ENCODE measurements at places on chromosomes 5 and 9.

- no peak for DNase-seq
Observed at GRCh38 chr5:39494107-39494510, 69.3 kb upstream of the DAB2 start.

DNA sequence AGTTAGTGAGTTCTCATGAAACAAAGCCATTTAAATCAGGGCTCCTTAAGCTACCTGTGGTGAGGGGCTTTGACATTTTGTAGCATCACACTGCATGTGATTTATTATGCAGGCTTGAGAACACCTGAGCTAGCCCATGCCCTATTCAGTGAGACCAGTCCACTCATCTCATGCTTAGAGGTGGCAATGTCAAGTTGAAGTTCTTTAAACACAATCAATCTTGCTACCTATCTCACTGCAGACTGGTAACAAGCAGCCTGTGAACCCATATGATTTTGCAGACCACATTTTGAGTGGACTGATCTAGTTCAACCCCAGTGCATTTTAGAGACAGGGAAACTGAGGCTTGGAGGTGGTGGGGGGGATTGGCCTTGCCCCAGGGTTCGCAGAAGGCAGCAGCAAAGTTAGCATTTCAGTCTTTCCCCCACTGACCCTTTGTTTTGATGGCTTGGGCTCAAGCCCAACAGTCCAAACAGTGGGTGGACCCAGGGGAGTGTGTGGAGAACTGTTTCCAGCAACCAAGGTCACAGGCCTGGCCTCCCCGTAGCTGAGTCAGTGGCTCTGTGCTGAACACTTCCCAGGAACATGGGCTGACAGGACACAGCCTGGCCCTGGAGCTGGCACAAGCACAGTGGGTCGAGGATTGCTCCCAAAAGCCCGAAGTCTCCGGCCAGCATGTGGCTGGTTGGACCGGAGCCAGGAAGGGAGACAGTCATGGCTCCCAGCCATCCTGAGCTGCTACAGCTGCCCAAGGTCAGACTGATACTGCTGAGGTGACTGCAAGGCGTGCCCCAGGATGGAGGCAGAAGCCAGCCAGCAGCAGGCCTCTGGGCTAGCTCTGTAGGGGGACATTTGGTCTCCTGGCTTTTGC, 95.3 kb downstream of the RGS3 start:
- DNase-seq, result no peak

GRCh38 chr9:129623331-129623730, 2.4 kb upstream of the C9orf50 start:
- DNase-seq, result no peak

GRCh38 chr9:36745977-36746376, 173.3 kb downstream of the MELK start:
- DNase-seq, result no peak

DNA sequence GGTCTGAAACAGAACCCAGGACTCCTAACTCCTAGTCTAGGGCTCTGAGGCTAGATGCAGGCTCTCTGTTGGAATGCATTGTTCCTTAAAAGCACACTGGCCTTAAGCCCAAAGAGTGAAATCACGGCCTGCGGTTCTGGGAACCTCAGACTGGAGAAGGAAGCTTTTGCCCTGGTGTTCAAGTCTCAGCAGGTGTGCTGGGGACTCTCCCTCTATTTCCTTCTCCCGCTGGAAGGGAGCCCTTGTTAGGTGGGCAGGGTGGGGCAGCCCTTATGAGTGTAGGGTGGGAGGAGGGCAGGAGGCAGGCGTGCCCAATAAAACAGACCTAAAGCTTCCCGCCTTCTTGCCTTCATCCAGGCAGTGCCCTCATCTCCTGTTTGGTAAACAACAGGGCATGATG, 1.8 kb upstream of the PPARGC1B start:
- no peak for DNase-seq

GRCh38 chr5:13921578-13921977, 22.9 kb downstream of the DNAH5 start:
- DNase-seq, result no peak

DNA sequence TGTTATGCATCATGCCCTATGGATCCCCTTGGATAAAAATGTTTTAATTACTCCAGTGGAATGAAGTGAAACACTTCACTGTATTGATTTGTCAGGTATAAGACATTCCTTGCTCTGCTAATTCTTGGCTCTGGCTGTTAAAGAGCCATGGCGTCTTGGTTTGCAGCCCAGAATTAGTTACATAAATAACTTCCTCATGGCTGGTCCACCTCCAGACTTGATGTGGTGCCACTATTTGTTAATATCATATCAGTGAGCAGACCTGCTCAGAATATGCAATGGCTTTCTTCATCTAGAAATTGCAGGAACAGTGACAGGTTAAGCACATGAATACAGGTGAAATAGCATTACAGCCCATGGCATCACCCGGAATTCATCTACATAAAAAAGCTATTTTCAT, 446.9 kb upstream of the GRIN3A start:
- DNase-seq, result no peak

- DNase-seq, result no peak
Observed at GRCh38 chr9:114454652-114455051, 50.6 kb downstream of the WHRN start.

GRCh38 chr9:77864211-77864889, 167.3 kb downstream of the GNAQ start:
- DNase-seq, result no peak

GRCh38 chr9:15306068-15306756, 804 bp downstream of the TTC39B start:
- no peak for DNase-seq

- no peak for DNase-seq
Observed at GRCh38 chr9:113583511-113584427, 120.2 kb downstream of the RGS3 start.

DNA sequence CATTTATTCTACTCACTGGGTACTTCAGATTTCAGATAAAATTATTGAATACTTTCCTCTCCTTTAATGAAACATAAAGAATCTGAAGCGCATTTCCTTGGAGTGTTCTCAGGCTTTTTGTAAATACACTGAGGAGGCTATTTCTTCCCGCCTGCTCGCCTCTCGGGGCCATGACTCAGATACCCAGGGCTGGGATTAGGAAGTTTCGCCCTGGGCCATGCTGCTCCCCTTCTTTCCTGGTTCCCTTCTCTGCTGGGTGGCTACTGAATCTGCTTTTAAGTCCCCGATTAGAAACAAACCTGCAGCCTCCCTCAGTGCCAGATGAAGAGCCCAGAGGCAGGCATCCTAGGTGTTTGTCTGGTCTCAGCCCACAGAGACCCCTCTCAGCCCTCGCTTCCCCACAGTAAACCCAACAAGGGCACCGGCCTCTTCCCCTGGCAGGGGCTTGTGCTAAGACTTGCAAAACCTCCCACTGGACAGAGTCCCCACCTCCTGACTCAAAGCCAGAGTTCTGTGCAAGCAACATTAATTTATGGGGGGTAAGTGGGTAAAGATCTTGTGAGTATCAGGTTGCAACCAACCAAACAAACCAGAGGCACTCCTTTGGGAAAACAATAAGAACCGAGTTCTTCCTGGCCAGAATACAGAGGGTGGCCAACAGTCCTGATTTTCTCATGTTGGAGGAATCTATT, 30.7 kb upstream of the IRX1 start:
- DNase-seq, result no peak

DNA sequence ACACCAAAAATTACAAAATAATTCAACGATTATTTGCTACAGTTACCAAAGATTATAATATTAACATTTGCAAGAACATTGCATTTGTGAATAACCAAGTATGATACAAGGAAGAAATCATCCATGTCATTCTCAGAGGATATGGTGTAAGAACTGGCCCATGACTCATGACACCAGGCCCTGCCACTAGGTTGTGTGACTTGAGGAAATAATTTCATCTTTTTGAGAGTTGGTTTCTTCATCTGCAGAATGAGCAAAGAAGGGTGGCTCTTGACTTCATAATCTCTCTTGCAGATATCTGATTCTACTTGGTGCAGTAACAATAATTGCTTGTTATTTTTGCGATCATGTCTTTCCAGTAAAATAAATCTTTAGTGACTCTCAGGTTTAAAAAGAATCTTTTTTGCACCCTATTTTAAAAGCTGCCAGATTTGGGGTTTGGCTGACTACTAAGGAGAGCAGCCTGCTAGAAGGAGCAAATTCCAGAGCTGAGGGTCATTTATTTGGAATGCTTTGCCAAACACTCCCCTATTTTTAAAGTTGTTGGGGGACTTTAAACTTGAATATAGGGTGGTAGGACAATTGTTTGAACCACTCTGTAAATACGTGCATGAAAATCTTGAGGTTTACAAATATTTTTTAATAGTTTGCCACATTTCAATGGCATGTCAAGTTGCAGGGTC, 23.5 kb downstream of the ITGA1 start:
- DNase-seq, result no peak

GRCh38 chr9:135924628-135925338, 17.4 kb upstream of the CAMSAP1 start:
- no peak for DNase-seq

DNA sequence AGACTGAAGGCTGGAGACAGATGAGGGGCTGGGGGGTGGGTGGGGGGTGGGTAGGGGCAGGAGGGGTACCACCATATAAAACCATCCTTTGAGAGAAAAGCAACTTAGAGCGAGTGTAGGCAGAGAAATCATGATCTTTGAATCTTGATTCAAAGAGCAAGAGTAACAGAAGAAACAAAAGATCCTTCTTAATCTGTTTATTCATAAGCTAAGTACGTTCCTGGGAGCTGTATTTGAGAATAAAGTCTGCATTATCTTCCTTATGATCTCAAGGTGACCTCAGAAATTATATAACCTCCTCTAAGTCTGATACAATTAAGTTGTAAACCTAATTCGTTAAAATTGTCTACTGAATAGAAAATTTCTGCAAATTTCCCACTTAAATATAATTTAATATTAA, 558.8 kb downstream of the NR2F1-AS1 start:
- no peak for DNase-seq

DNA sequence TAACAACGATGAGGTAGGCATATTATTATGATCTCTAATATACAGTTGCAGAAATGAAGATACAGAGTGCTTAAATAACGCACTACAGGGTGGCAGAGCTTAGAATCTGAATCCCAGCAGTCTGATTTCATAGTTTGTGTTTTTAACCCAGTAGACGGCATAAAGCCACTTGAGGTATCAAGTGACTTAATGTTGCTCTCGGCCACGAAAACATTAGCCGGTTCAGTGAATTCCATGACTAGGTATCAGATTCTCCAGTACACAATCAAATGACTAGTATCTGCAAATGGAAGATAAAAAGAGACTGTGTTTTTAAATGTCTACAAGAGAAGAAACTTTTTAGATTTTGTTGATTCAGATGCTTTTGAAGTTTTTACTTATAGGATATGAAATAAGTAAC, 24.8 kb downstream of the SMC2 start:
- no peak for DNase-seq

DNA sequence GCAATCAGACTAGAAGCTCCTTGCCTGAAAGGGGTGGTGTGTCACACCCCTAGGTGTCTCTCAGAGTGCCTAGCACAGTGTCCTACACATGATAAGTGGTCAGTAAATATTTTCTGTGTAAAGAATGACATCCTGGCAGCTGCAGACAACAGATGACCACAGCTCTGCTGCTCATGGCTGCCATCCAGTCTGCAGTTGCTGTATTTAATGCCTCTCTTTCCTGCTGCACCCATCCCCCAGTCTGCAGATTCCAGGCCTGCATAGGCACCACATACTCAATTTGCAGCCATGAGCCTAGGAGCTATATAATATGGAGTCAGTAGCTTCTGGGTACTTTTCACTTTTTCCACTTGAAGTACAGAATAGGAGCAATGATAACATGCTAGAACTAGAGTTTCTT, 94.9 kb upstream of the NR4A3 start:
- no peak for DNase-seq

DNA sequence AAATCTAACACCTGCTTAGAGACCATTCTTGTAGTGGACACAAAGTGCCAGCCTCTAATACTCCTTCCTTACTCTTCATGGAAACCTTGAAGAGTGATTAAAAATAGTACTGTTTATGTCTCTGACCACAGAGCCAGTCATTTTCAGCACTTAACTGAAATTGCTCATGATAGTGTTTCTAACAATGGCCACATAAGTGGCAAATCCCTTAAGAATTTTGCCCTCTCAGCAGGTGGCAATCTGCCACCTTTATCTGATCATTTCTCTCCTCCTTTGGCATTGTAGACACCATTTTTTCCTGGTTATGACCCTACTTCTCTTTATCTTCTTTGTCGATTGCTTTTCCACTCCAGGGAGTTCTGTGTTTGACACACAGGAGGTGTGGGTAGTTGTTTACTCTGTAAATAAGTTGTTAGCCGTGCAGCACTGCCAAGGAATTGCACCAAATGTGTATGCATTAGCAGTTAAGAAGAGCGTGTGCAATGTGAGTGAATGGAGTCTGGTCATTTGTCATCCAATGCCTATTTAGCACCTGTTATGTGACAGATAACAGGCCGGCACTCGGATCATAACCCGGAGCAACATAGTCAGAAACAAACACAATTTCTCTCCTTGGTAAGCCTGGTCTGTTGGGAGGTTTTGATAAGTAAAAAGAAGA, 36.8 kb upstream of the STARD4 start:
- no peak for DNase-seq

DNA sequence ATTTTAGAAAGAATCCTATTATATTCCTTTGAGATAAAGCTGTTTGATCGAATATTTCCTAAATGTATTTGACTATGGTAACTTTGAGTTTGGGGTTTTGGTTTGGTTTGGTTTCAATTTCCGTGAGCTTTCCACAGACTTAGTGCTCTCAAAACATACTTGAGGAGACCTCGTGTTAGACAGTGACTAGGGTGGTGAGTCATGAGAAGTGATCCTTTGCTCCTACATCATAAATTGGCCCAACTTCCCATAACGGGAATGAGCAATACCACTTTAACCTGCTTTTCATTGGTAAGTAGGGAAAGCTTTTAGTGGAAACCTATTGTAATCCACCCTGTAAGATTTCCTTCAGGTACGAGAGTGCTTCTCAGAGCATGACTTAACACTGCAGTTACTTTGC, 3.8 kb upstream of the RASEF start:
- no peak for DNase-seq

DNA sequence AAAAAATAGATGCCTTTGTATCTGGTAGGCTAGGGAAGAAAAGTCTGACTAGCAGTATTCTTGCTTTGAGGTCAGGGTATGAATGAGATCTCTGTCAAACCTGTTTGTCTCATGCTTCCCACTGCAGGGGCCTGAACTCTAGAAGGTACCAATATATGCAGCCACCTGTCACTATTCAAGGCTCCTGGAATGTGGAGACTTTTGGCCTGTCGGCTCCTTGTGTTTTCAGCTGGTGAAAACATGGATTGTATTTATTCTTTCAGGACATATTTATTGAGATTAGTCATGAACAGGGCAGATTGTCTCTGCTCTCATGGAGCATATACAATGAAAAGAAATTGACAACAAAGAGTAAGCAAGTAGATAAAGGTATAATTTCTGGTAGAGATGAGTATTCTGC, 255.8 kb downstream of the ARHGAP26 start:
- DNase-seq, result no peak

DNA sequence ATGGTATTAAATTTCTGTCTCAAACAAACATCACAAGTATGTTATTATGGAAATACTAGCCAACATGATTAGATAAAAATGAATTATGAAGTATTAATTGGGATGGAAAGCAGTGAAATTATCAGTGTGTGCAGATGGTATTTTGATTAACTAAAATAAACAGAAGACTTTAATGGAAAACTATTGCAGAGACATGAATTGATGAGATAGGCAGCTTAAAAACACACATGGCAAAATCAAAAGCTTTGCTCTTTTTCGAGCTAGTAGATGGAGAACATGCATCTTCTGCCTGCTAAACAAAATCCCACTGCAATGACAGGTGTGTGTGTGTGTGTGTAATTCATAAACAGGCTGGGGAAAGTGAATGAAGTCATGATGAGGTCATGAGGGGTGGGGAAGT, 426.2 kb downstream of the MTRR start:
- DNase-seq, result no peak

- DNase-seq, result no peak
Observed at GRCh38 chr9:88521308-88521707, 13.7 kb upstream of the NXNL2 start.

Measured in activated gamma-delta T cell treated with anti-CD3 and anti-CD28 coated beads, Interleukin-2, amount 50 U/mL, for 16 hours (primary cell).